Hepatocyte (in vitro differentiated cells): ENCODE measurements at places on chromosomes 11 and 22. TPM values are rescaled to one million over a fixed set of nuclear protein-coding genes. Genes with fewer than 3 reads are reported as not detected.

Gene MYO7A
- total RNA-seq, result 6.4 and 9.8 TPM in 2 replicates

Gene CBLIF
- 60.8 and 83.0 TPM in 2 replicates for total RNA-seq

Gene FJX1
- 12.4 and 13.5 TPM in 2 replicates for total RNA-seq

Gene DRD4
- not detected in 2 replicates for total RNA-seq

Gene TMEM191B
- total RNA-seq, result 0.40 and 1.5 TPM in 2 replicates

Gene MMP12
- total RNA-seq, result 0.57 and 0.96 TPM in 2 replicates

Gene ELMOD1
- 3.1 and 3.8 TPM in 2 replicates for total RNA-seq

Gene C22orf31
- total RNA-seq, result not detected in 2 replicates
